Lower leg skin (tissue), 4 donors: ENCODE measurements at places on chromosomes 12 and 14.

- DNase-seq, result no peak
These were observed 213.0 kb downstream of the ADAMTS20 start for GRCh38 chr12:43338848-43339526.

DNA sequence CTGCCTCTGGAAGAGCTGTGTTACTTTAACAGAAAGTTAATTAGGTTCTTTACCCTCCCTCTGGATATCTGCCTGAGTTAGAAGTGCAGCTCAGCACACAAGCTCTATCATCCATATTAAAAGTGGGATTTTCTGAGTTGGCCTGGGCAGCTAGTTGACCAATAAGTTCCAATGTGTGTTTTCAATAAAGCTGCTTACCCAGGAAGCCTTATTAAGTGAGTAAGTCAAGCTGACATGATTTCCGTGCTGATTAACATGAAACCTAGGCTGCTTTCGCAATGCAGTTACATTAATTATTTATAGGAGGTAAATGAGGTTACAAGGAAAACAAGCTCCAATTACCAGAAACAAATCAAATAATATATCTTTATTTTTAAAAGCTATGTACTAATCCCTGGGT is 4.8 kb downstream of the NEUROD4 start:
- no peak for DNase-seq

GRCh38 chr14:104334424-104335161 is 196.2 kb downstream of the KIF26A start:
- DNase-seq, result no peak

DNA sequence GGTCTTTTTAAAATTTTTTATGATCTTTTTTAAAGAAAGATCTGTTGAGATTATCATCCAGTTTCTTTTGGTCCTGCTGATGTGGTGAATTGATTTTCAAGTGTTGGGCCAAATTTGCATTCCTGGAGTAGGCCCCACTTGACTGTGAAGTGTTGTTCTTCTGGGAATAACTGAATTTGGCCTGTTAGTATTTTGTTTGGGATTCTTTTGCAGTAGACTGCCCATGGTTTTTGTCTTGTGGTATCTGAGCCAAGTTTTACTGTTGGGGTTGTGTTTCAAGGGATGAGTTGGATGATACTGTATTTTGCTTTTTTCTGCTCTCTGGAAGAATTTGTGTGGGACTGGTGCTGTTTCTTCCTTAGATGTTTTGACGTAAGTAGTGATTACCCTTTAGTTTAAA is 4.0 kb upstream of the SYCP3 start:
- DNase-seq, result no peak

GRCh38 chr14:34701808-34702207 is 12.6 kb downstream of the CFL2 start:
- DNase-seq, result no peak
